GF-D8 (cell line): ENCODE measurements at places on chromosomes 3 and 15.

DNA sequence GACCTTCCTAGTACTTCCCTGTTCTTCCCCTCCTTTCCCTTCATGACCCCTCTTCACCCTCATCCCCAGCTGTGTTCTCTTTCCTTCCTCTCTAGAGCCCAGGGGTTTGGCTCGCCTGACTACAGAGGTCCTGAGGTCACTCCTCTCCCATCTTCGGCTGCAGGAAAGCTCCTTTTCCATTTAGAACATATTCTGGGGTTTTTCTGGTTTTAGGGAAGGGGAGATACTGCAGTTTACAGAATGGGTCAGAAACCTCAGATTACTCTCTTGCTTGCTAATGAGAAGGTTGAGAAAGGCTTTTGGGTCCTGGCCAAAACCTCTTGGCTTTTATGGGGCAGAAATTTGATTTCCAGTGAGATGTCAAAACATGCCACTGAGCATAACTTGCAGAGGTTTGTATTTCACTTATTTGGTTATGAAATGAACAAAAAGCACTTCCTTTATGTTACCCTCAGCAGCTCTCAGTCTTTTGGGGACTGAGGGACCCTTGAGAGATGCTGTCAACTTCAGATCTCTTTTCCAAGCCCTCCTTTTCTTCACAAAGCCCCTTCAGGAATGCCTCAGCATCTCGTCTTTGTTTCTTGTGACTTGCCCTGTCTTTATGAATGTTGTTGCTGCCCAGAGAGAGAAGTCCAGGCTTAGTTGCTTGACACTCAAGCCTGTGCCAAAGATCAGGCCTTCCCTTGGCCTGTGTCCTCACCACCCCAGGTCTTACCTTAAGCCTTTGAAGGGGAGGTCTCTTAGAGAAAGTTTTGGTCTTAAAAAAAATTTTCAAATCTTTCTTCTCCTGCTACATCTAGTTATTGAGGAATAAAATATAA, 121.7 kb upstream of the TPM1 start:
- no peak for DNase-seq

- DNase-seq = no peak
These were observed 310.9 kb downstream of the TBC1D5 start for GRCh38 chr3:17431484-17432045.

DNA sequence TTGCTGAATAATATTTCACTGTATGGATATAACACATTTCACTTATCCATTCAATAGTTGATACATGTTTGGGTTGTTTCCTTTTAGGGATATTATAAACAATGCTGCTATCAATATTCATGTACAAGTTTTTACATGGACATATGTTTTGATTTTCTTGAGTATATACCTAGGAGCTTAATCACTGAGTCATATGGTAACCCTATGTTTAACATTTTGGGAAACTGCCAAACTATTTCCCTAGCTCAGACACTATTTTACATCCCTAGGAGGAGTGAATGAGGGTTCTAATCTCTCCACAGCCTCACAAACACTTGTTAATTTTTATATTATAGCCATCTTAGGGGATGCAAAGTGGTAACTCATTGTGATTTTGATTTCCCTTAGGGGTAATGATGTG, 66.0 kb downstream of the GPR156 start:
- no peak for DNase-seq

- no peak for DNase-seq
These were observed 647.6 kb upstream of the DPPA4 start for GRCh38 chr3:109984976-109985375.

DNA sequence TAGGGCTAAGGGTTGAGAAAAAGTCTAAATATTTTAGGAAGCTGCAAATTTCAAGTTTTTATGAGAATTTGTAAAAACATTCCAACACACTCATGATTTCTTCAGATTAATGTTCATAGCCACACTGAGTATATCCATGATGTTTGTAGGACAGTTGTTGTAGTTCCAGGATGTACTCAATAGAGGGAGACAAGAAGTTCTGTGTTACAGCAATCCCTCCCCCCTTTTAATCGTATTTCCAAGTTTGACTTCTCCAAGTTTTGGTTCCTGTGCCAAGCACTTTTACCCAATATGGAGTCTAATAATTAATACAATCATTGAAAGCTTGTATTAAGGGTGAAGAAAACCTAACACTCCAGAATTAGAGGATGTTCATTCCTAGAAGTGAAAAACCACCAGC, 143.4 kb downstream of the FEZF2 start:
- DNase-seq = no peak
